ENCODE measurements at places on chromosomes 5 and 9.

DNA sequence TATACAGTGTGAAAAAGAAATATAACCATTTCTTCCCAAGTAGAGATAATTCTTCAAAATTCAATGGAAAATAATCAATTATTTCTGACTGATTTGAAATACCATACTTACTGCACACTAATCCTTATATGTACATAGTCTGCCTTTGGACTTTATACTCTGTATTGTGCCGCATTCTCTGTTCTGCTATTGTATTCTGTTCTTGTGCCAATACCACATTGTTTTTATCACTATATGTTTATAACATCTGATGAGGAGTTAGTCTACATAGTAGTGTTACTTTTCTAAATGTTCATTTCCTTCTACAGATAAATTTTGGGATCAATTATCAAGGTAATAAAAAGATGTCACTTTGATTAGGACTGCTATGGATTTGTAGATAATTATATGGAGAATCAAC lies 16.7 kb upstream of the ZNF462 start:
- no peak for DNase-seq

- DNase-seq = no peak
These were observed 301.5 kb upstream of the VLDLR start for GRCh38 chr9:2320114-2320513.

DNA sequence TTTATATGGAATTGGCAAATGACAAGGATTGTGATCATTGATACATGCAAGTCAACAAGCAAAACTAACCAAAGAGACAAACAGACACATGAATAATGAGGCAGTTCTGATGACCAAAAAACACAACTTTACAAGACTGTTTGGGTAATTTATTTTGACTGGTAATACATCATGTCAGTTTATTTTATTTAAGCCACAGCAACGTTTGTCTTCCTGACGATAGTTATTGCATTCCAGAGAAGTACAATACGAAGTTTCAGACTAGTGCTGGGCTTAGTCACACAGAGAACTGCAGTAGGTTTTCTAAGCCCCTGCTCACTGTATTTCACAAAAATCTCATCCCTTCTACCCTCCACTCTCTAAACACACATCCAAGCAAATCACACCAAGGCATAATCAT lies 514.2 kb downstream of the RAB3C start:
- DNase-seq = no peak

DNA sequence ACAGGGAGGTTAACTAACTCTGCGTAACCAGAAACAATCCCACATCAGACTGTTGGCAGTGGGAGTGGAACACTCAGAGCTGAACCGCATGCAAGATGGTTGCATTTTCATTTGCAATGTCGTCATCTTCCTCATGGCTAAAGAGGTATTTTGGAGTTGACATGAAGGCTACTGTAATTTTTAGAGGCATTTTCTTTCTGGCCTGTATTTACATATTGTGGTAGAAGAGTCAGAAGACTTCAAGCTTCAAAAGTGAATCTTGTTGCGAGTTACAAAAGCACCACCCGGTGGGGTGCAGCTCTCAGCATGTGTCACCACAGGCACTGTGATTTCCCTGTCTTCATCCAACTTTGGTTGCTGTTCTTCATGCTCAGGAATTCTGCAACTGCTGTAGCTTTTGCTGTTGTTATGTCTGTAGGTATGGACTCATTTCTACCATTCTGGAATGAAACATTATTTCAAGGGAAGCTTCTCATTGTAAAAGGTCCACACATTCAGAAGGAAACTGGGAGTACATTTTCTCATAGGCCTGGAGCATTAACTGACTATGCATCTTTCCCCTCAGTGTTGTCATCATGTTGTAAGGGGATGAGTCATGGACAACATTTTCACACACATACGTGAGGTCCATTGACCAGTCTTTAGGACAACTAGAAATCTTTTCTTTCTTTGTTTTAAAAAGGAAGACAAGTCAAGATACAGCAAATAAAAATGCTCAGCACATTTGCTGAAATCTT lies 35.4 kb upstream of the GDNF start:
- DNase-seq = no peak

DNA sequence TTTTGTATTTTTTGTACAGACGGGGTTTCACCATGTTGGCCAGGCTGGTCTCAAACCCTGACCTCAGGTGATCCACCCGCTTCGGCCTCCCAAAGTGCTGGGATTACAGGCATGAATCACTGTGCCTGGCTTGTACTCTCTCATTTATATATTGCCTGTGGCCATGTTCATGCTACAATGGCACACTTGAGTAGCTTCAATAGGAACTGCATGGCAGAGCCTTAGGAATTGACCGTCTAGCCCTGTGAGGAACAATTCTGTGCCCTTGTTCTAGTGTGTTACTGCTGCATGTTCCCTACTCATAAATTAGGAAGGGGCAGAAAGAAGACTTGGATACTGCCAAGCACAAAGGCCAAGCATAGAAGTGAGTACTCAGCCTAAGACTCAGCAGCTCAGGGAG lies 104.2 kb downstream of the LIFR start:
- DNase-seq = no peak

- no peak for DNase-seq
These were observed 4.0 kb downstream of the CMBL start for GRCh38 chr5:10303699-10304170.

GRCh38 chr5:64682608-64683007 lies 7.7 kb upstream of the SHISAL2B start:
- no peak for DNase-seq

DNA sequence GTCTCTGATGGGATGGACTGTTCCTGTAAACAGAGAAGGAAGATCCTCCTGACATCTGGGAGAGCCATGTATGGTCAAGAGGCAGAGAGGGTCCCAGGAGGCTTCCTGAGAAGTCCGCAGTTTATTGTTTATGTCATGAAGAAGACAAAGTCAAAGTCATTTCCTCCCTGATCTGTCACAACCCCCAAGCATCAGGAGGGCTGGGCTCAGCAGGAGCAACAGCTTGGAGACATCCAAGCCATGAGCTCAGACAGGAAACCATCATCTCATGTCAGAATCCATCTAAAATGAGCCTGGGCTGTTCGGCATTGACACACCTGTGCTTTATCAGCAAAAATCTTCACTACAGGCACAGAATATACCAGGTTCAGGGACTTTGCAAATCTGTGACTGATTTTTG lies 325.0 kb upstream of the MSX2 start:
- DNase-seq = no peak

- DNase-seq = no peak
These were observed 1.1 kb upstream of the MAT2B start for GRCh38 chr5:163504079-163504931.

DNA sequence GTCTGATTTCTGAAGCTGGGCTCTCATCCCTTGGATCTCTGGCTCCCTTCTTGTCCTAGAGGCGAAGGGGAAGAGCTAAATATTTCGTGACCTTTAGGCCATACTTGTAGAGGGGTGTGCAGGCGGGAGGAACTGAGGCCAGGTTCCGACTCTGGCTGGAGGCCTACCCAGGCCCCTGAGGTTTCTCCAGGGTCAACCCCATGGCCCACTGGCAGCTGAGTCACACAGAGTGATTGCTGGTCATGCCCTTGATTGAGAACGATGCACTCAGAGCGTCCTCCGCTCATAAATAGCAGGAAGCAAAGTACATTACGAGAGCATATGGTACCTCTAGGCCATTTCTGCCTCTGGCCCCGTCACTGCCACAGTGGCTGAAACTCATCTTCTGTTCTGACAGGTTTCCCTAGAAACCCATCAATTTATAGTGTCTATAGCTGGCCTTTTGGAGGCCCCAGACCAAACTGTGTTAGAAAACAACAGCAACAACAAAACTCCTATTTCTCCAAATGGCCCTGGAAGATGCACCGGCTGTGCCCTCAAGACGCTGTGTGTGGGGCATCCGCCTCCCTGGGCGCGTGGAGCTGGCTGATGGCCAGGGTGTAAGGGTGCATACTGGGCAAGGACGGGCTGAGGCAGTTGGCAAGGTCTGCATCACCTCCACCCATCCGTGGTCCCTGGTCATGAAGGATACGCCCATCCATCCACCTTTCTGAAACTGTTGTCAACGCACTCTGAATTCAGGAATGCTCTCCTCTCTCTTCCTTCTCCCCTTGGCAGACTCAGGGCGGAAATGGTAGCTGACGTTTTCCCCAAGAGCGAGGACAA lies 32.9 kb upstream of the FCN1 start:
- no peak for DNase-seq

GRCh38 chr5:67063791-67064190 lies 132.8 kb downstream of the CD180 start:
- DNase-seq = no peak

DNA sequence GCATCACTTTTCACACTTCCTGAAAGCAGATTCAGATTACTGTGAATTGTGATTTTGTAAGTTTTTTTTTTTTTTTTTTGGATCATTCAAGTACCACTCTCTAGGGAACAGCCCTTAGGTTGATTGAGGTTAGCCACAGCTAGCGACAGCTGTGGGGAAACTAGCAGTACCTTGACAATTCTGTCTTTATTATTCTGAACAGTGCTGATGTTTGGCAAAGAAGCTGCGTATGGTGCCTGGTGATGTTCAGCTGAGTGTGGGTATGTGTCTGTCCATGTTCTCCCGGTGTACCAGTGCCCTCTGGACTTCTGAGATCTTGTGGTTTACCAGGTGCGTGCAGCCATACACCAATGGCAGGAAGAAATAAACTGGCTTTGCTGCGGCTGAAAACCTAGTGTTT lies 117.3 kb upstream of the PLPPR1 start:
- no peak for DNase-seq

DNA sequence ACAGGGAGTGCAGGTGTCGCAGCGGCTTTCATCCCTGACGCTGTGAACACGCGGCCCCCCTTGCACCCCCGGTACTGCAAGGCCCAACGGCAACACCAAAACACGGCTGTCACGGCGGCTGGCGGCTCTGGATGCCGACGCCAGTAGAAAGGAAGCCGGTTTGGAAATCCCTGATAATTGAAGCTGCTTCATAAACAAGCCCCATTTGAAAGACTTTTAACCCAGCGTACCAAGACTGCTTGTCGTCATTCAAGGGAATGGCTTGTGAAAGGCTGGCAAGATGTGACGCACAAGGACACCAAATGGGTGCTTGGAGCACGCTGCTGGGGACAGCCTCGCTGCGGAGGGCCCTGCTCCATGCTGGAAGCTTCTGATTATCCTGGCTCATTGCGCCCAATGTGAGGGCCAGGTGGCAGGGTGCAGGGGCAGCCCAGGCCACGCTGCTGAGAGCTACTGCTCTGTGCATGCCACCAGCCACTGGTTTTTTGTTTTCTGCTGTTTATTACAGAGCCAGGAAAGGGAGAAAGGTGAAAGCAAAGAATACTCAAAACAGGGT lies 63.1 kb downstream of the GTF3C4 start:
- no peak for DNase-seq

GRCh38 chr5:175254155-175254554 lies 189.8 kb downstream of the DRD1 start:
- DNase-seq = no peak

DNA sequence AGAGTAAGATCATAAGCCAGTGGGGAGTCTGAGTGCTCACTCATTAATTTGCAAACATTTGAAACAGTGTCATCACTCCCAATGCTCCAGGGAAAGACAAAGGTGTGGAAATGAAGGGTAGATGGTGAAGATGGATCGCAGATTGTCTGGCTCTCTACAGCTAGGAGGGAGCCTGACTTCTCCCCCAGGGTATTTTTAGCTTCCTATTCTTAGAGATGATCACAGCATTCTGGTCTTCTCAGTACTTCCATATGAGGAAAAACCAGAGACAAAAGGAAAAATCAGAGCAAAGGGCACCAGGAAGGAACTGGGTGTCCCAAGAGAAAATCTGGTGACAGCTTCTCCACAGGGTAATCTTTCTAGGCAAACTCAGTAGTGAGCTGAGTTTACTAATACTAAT lies 401.9 kb upstream of the GRIA1 start:
- DNase-seq = no peak

- DNase-seq = no peak
These were observed 5.3 kb upstream of the NFIL3 start for GRCh38 chr9:91428927-91429351.

DNA sequence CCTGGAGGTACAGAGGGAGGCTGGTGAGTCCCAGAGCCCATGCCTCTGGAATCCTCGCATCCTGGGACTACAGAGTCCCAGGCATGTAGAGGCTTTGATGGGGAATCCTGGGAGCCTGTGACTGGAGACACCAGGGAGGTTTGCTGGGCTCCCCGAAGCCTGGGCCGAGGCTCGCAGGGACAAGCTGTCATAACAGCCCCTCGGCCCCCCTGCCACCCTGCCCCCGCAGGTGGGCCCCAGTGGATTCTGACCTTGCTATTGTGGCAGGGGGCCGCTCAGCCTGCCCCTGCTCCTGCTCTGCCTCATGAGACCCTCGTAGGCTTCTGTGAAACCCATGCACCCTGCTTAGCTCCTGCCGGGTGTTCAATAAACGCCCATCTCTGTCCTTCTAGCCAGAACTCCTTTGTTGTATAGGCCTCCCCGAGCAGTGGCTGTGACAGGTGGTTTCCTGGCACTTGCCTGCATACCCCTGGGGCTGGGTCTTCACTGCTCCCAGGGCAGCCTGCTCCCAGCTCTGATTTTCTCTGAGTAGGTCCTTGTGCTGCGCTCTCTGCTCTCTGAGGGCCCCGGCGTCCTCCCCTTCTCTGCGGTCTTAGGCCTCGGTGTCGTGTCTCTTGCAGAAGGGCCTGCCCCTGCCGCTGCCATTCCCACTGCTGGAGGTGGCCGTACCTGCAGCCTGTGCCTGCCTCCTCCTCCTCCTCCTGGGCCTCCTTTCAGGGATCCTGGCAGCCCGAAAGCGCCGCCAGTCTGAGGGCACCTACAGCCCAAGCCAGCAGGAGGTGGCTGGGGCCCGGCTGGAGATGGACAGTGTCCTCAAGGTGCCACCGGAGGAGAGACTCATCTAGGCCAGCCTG lies 20.4 kb downstream of the CRB2 start:
- DNase-seq = no peak

DNA sequence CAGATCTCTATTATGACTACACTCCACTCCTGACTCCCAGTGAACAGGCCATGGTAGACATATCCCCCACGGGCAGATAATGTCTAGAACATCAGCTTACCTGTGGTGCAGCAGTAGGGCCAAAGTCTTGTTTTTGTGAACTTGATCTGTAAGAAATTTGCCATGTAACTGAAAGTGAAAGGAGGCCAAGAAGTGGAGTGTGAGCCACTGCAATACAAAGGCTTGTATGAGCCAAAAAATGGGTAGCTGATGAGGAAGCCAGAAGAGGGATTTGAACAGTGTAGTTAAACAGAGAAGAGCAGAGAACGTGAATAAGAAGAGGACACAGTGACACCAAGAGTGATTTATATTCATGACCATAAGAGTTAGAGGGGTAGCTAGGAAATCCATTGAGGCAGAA lies 361.7 kb downstream of the DMRT2 start:
- DNase-seq = no peak

GRCh38 chr5:167147879-167148278 lies 1143.6 kb upstream of the WWC1 start:
- no peak for DNase-seq

DNA sequence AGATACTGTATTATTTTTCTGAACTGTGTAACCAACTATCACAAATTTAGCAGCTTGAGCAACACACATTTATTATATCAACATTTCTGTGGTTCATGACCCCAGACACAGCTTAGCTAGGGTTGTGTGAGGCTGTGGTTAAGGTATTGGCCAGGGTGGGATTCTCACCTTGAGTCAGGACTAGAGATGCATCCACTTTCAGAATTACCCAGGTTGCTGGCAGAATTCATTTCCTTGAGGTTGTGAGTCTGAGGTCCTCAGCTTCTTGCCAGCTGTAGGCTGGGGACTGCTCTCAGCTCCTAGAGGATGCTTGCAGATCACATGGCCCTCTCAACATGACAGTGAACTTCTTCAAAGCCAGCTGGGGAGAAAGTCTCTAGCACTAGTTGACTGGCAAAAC lies 122.5 kb upstream of the RASGRF2 start:
- peak; percentile 24 for DNase-seq

GRCh38 chr9:7212101-7212500 lies 454.3 kb downstream of the KDM4C start:
- no peak for DNase-seq

GRCh38 chr9:15007698-15008097 lies 97.5 kb upstream of the FREM1 start:
- DNase-seq = no peak

All from GM19239 (cell line).